ENCODE measurements at places on chromosomes 5 and 9.

- DNase-seq, result no peak
These were observed 13.6 kb downstream of the NTNG2 start for GRCh38 chr9:132175431-132175830.

DNA sequence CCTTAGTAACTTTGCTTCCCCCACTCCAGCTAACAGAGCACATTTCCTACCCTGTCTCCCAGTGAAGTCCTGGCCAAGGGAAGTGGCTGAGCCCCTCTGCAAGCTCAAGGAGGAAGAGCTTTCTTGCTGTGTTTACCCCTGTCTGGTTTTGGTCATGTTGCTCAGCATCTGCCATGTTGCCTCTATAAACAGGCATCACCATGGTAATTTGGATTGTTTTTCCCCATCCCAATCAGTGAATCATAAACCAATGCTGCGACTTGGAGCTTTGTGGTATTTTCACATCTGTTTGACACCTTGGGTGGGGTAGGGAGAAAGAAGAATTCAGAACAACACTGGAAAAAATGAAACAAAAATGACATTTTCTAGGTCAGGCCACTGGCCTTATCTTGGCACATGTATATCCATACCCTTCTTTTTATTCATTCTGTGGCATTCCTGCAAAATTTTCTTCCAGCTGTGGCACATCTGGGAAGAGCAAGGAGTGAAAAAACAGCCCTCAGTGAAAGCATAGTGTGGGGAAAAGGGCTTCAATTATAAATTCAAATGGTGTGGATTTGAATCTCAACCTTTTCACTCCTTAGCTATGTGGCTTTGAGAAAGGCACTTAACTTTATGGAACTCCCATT is 42.5 kb downstream of the SLIT3 start:
- DNase-seq, result no peak

DNA sequence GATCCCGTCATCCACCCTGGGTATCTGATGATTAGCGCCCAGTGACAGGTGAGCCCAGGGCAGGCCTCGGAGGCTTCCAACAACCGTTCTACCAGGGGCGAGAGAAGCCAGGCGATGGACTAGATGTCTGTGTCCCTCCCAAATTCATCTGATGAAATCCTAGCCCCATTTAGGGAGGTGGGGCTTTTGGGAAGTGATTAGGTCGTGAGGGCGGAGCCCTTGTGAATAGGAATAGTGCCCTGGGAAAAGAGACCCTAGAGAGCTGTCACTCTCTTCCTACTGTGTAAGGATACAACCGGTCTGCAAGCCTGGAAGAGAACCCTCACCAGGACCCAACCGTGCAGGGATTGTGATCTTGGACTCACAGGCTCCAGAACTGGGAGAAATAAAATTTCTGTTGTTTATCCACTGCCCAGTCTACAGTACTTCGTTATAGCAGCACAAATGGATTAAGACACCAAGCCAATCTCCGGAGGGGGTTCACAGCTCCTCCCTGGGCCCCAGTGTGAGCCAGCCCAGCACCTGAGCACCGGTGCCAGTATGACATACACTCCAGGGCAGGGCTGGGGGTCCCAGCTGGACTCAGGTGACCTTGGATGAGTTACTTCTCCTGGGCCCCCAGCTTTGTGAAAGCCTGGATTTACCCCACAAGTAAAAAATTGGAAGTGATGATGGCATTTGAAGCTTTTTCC is 162.2 kb downstream of the DAB2IP start:
- no peak for DNase-seq

DNA sequence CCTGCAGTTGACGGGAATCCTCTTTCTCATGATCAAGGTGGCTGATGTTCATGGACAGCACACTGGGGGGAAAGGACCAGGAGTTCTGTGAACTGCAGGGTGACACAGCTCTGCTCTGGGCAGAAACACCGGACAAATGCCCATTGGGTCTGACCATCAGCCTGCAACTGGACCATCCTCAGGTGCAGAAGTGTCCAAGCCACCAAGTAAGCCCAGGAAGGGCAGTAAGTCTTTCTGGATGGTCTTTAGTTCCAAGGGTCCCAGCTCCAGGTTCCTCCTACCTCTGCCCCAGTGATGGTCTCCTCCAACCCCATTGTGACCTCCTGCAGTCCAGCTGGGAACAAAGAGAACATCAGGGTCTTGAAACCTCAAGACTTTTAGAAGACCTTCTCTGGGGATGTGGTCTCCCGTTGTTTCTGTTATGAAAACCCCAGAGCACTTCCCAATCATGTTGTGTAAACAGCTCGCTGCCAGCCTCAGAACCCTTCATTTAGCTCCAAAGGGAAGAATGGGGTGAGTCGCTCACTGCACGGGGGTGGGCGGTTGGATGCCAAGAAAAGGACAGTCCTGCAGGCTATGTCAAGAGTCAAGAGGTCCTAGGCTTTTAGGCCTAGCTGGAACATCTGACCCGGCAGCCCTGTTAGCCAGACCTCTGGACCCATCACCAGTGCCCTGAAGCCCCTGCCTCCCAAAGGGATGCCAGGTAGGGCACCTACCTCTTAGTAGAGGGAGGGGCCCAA is 41.8 kb upstream of the TCF7 start:
- no peak for DNase-seq

All from hypothalamus (tissue), 51 donors.